ENCODE measurements at places on chromosomes 16 and 17.

GRCh38 chr16:88642881-88643643 lies 4.7 kb downstream of the IL17C start:
- DNase-seq, result no peak

GRCh38 chr17:74271281-74271680 lies 2.8 kb upstream of the DNAI2 start:
- DNase-seq, result no peak

GRCh38 chr17:71084219-71084618 lies 914.9 kb downstream of the KCNJ2 start:
- DNase-seq, result no peak

DNA sequence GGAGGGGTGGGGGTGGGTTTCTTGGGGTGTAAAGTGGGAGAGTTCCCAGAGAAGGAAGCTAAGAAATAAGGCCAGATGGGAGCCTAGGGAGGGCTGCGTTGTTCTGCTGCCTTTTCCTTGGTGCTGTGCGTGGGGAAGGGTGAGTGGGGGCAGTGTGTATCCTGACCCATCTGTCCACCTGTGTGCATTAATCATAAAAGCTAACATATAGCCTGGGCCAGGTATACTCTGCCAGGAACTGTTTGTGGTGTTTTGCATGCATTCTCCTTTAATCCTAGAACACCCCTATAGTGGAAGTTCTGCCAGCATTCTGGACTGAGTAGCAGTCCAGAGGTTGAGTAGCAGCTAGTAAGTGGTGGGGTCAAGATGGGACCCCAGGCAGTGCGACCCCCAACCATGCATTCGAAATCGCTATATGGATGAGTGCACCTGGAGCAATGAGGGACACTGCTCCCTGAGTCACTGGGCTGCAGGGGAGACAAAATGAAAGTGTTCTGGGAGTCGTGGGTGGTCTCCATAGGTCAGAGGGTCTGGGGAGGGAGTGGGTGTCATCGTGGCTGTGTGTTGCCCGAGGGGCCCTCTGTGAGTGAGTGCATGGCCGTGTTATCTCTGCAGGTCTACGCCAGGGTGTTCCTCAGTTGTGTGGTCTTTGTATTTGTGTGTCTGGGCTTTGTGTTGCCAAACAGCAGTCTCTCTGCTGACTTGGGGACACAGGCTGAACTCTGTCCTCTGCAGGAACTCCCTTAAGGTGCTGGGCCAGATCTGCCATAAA lies 1.3 kb downstream of the ERBB2 start:
- DNase-seq, result no peak

DNA sequence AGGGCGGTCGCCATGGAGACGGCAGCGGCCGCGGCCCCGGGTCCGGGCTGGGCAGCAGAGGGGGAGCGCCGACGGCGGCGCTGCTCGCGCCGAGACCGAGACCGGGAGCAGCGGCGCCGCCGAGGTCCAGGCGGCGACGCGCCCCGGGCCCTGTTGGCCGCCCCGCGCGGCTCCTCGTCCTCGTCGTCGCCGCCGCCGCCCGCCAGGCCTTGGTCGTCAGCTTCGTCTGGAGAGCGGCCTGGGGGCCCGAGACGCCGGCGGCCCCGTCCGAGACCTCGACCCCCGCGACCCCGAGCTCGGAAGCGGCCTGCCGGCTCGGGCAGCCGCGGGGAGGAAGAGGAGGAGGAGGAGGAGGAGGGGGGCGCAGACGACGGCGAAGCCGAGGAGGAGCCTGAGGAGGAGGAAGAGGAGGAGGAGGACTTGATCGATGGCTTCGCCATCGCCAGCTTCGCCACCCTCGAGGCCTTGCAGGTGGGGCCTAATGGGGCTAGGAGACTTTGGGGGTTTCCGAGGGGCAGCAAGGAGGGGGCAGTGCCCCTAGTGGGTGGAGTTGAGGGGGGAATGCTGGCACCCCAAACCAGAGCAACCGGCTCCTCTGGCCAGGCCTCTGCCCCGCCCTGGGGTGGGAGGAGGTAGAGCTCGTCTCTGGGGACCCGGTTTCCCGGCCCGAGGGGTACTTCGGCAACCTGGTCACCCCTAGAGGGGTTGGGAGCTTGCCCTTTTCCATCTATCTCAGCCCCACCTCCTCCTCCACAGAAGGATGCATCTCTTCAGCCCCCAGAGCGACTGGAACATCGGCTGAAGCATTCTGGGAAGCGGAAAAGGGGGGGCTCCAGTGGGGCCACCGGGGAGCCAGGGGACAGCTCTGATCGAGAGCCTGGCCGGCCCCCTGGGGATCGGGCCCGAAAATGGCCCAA lies 1.5 kb downstream of the FBRS start:
- DNase-seq, result no peak

DNA sequence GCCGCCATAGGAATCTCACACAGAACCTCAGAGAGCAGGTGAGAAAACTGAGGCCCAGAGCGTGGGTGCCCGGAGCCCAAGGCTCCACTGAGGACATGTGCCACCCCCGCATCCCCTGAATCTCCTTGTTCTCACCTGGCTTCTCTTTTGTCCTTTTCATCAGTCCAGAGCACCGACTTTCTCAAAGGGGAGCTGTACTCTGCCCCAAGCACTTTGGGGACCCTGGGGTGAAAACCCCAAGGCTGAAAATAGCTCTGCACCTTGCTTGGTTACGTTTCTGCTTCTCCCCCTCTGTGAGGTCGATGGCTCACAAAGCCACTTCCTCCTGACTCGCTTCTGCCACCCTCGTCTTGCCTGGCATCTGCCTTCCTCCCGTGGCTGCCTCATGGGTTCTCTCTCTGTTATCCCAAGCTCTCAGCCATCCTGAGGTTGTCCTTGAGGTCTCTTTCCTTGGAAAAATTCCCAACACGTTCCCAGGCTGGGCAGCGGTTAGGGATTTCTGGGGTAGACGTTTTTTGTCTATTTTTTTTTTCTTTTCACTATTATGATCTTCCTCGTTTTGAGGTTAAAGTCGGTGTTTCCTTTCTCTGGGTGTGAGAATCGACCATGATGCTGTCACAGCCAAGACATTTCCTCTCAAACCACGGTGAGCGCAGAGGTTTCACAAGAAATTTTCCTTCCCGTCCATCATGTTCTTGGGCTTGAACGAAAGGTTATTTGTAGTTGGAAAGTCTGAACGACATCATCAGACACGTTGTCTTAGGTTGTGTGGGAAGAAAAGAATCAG lies 37.2 kb downstream of the IRF8 start:
- DNase-seq, result no peak

- no peak for DNase-seq
Measured at GRCh38 chr17:14506364-14506763, 205.5 kb downstream of the HS3ST3B1 start.

DNA sequence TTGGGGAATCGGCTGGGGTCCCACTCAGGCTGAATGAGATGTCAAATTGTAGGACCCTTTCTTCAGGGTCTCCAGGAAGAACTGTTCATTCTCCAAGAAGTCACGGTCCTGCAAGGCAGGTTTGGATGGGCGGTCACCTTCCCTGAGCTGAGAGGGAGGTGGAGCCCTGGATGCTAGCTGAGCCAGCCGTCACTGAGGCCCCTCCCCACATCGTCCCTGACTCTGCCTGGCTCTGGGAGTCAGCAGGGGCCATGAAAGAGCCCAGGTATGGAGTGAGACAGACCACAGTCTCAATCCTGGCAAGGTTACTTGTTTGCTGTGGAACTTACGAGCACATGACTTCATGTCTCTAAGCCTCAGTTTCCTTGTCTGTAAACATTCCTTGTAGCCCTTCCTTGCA lies 6.0 kb upstream of the MRPL38 start:
- DNase-seq, result no peak

- no peak for DNase-seq
Measured at GRCh38 chr16:1184156-1184868, 31.4 kb downstream of the CACNA1H start.

DNA sequence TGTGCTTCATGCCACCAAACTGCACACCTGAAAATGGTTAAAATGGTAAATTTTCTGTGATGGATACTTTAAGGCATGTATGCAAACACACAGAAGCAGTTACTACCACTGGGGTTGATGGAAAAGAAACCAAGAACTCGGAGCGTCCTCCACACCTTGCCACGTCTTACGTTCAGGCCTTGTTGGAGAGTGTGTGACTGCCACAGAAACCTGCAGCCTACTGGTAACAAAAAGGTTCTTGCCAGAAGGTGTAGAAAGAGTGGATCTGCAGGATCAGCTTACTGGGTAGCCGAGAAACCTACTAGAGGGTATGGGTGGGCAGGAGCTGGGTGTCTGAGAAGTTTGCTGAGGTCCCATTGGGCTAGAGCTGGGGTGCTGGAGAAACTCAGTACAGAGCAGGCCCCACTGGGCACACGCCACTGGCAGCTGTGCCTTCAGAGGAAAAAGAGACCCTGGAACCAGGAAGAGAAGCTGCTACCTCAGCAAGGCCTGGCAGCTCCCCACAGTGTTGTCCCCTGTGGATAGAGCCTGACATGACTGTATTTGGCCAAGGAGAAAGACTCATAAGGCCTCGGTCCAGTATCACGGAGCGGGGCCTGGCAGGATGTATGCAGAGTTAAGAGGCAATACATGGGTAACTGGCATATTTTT lies 204.6 kb downstream of the SEC14L1 start:
- DNase-seq, result peak; percentile 11

DNA sequence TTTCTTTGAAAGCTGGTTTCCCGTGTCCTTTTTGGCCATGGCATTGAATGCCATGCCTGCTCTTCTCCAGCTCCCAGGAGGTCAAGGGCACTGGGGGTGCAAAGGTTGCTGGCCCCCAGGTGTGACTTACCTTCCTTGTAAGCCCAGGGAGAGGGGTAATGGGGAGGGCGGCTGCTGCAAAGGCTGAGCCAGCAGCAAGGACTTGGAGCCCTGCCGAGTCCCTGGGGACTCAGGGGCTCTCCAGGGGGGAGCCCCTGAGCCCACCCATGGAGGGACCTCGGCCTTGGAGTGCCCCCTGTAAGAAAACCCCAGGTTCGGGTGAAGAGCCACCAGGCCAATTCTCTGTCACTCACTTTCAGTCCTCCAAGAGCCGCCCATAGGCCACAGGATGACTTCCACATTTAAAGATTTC lies 5.9 kb upstream of the CCL22 start:
- no peak for DNase-seq

DNA sequence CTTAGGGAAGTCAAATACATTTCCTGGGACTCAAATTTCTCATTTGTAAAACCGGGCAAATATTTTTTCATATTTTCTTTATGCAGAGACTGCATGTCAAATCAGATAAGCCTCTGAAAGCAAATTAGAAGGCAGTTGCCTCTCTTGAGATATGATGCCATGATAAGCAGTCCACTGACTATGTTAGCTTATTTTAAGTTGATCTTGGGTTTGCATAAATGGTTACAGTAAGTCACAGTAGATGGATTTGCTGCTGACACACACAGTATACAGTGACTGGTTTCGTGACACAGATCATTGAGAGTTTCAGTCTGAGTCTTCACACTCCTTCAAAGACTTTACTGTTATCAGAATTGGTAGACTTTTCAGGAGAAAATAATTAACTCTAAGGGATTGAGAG lies 927.6 kb upstream of the CDH8 start:
- no peak for DNase-seq

GRCh38 chr16:54233615-54234014 lies 53.0 kb downstream of the IRX3 start:
- no peak for DNase-seq

GRCh38 chr17:61005358-61005757 lies 327.7 kb downstream of the BCAS3 start:
- no peak for DNase-seq

- no peak for DNase-seq
Measured at GRCh38 chr17:38352245-38353085, 821 bp downstream of the SOCS7 start.

DNA sequence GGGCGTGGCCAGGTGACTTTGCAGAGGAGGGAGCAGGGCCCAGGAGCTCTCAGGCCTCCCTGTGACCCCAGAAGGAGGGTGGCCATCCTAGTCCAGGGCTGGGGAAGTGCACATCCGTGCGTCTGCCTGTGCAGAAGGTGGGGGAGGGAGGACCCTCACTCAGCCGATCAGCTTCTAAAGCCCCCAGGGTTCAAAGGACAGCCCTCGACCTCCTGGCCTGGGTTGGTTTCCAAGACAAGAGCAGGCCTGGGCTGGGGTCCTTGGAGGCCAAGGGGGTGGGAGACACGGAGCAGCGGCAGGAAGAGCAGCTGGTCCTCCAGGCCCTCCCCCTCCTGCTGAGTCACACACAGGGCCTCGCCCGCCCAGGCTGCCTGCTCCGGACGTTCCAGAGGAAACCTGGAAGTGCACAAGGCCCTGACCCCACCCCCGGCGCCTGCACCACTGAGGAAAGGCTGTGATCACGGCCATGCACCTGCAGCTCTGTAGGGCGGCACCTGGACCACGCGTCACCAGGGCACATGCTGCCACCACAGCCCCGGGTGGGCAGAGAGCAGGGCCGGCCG lies 67.1 kb upstream of the ZNF469 start:
- no peak for DNase-seq

DNA sequence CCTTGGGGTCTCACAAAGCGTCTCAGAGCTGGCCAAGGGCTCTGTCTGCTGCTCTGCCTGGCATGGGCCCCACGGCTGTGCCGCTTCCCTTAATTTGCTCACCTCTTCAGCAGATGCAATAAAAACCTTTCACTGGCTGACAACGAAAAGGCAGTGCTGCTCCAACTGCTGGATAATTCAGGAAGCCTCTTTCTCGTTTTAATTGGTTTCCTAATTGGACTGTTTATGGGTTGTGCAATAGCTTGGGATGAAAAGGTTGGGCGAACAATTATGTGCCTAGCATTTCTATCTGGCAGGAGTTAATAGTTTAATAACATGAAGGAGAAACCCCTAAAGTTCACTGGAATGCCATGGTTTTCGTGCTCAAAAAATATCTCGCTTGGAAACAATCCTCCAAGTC lies 234.1 kb upstream of the IRX5 start:
- DNase-seq, result no peak

GRCh38 chr16:380762-381011 lies 1.1 kb downstream of the PGAP6 start:
- no peak for DNase-seq

DNA sequence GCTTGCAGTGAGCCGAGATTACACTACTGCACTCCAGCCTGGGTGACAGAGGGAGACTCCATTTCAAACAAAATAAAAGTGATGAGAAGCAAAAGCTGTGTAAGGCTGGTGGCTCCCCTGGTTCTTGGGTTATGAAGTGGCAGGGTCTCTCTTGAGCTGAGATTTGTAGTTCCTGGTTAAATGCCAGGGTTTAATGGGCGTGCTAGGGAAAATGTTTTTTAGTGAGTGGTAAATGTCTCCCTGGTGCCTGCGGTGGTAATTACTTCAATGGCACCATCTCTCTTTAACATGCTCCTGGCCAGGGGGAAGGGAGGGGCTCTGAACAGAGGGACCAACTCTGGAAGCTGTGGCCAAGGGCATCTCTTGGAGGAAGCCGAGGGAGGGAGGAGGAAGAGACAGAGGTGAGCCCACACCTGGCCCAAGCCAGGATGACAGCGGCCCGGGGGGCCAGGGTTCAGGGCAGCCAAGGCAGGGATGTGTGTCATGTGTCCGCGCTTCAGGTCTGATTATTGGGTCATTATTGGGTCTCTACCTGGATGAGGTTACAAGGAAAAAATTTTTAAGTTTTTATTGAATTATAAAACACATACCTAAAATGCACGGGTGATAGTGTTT lies 17.8 kb upstream of the RPL38 start:
- no peak for DNase-seq

- DNase-seq, result no peak
Measured at GRCh38 chr16:79950932-79951719, 350.6 kb upstream of the MAF start.

- DNase-seq, result no peak
Measured at GRCh38 chr17:9432934-9433421, 142.6 kb downstream of the STX8 start.

- DNase-seq, result peak; percentile 91
Measured at GRCh38 chr16:57984443-57985203, 13.7 kb upstream of the CNGB1 start.

Data from mesothelial cell of epicardium (in vitro differentiated cells).